ENCODE measurements at places on chromosomes 4 and X. TPM values are rescaled to one million over a fixed set of nuclear protein-coding genes. Genes with fewer than 3 reads are reported as not detected.

SPANXD gene
- total RNA-seq, result not detected

TRIM2 gene
- 0.59 TPM for total RNA-seq

CHRDL1 gene
- not detected for total RNA-seq

TCEAL7 gene
- total RNA-seq, result not detected

CLGN gene
- 4.9 TPM for total RNA-seq
